Right ventricle myocardium superior (tissue), 1 donor: ENCODE measurements at places on chromosomes 7 and 10. TPM values are rescaled to one million over a fixed set of nuclear protein-coding genes. Genes with fewer than 3 reads are reported as not detected.

- peak; percentile 89 for DNase-seq
Measured at GRCh38 chr7:26151953-26152781, at the start of gene NFE2L3. Gene NFE2L3, plus strand, starts transcription at chr7:26152198. Its CDS starts 301 bp downstream, at chr7:26152499.

DNA sequence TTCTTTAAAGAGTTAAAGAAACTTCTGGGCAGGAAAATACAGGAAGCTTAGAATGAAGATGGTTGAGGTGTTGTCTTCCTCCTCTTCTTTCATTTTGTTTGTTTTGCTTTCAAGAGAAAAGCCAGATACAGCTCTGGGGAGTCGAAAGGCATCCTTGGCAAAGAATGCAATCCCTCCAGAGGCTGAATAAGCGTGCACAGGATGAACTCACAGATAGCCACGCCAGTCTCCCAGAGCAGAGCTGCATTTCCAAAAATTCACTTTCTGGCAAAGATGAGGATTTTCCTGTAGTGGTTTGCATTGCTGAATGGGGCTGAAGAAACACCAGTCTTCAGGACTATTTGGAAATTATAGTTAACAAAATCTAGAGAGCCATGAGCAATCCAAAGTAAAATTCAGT, 336.4 kb downstream of the NRG3 start:
- no peak for DNase-seq

DNA sequence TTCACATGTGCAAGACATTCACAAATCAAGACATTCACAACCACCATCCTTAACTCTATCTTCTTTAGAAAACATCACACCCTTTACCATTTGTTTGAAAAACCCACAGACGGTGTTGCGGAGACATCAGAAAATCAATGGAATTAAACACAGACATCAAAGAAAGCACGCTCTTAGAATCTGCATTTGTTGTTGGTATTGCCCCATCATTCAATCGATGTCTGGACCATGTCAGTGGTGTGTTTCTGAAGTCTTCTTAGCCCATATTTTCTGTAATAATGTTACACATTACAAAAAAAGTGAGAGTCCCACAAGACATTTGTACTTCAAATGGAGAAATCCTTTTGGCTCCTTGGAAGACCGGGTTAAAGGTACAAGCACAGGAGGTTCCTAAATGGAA, 173.9 kb upstream of the AOAH start:
- no peak for DNase-seq

GRCh38 chr7:20220293-20220761, 3.1 kb upstream of the MACC1 start:
- DNase-seq, result no peak

- DNase-seq, result no peak
Measured at GRCh38 chr10:45265996-45266395, 49.4 kb downstream of the OR13A1 start.

DNA sequence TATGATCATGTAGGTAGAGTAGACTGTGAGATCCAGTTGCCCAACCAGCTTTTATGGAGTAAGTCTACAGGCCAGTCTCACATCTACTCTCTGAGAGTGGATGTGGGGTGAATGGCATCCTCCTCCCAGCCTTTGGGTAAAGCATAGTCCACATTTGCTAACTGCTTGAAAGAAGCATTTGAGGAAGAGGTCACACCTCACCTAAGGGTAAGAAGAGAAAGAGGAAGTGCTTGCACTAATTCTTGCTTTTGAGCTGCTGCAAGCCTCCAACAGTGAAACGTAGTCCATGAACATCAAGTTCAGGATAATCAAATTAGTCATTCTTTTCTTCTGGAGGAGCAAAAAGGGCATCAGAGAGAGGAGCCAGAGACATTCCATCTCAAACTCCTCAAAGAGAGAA, 93.9 kb upstream of the AGR3 start:
- no peak for DNase-seq

DNA sequence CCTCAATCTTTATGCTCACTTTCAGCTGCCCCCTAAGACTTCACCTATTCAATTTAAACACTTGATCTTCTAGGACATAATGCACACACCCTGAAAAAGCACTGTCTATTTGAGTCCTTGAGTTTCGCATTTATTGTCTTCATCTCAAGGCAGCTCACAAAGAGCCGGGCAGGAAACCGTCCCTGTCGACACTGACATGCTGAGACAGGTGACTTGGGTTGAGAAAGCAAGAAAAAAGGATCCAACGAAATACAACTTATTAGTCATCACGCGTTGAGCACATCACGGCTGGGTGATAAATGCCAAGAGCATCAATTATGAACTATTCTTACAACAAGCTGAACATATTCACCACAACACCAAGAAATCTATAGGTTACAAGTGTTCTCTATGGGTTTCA, 91.1 kb downstream of the CALN1 start:
- DNase-seq, result no peak

- no peak for DNase-seq
Measured at GRCh38 chr7:109582211-109582610, 1012.5 kb downstream of the DNAJB9 start.

- no peak for DNase-seq
Measured at GRCh38 chr10:119318411-119319160, 111.2 kb downstream of the GRK5 start.

GRCh38 chr7:80588591-80588990, 49.9 kb upstream of the CD36 start:
- no peak for DNase-seq

DNA sequence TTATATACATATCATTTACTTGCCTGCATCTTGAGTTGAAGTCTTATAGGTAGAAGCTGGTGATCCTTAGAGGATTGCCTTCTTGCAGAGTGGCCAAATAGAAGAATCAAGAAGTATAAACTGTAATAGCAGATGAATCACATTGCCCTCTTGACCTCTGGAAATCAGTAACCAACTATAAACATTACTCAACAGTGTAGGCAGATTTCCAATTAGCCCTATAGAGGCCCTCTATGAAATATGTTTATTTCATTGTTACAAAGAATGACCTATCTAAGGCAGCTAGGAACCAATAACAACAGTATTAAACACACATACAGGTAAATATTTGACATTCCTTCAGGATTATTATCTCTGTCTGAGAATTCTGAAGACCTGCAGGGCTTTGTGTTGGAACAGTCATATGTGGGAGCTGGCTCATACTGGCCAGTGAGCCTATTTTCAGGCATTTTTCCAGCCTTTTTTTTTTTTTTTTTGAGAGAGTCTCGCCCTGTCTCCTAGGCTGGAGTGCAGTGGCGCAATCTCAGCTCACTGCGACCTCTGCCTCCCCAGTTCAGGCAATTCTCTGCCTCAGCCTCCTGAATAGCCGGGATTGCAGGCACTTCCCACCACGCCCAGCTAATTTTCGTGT, 7.2 kb upstream of the SRI start:
- DNase-seq, result no peak

DNA sequence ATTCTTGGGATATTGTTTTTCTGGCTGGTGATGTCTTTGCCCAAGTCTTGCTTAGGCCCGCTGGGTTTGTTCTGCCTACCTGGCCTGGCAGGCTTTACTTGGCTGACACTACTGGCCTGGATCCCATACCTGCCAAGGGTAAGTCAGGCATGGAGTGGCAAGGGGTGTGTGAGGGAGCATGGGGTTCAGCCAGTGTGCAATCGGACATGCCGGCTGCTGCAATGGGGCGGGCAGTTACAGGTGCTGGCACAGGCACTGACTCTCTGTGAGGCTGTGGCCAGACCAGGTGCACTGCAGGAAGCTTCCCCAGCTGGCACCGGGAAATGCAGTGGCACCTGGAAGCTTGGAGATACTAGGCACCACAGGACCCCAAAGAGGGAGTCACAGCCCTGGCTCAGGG, 168.4 kb downstream of the PON1 start:
- no peak for DNase-seq

GRCh38 chr10:77737608-77738007, 100.0 kb upstream of the KCNMA1 start:
- no peak for DNase-seq

DNA sequence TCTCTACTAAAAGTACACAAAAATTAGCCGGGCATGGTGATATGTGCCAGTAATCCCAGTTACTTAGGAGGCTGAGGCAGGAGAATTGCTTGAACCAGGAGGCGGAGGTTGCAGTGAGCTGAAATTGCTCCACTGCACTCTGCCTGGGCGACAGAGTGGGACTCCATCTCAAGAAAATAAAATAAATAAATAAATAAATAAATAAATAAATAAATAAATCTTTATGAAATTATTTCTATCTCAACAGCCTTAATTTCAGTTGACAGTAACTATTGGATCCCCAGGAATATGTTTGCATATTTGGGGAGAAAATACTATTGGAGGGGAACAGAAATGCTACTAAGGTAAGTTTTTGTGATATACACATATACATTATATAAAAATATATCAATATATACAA, 20.0 kb downstream of the TMEM229A start:
- no peak for DNase-seq

Gene KNDC1
- total RNA-seq, result not detected

Gene GNGT1
- total RNA-seq, result not detected

Gene NKX1-2
- total RNA-seq, result not detected

Gene CBLL1
- 18.9 TPM for total RNA-seq

Gene SCD
- total RNA-seq, result 21.2 TPM

Gene ZNF853
- 10.7 TPM for total RNA-seq

Gene KLF14
- total RNA-seq, result not detected
